Caudate nucleus (tissue), 63 donors: ENCODE measurements at places on chromosomes 16 and 17.

DNA sequence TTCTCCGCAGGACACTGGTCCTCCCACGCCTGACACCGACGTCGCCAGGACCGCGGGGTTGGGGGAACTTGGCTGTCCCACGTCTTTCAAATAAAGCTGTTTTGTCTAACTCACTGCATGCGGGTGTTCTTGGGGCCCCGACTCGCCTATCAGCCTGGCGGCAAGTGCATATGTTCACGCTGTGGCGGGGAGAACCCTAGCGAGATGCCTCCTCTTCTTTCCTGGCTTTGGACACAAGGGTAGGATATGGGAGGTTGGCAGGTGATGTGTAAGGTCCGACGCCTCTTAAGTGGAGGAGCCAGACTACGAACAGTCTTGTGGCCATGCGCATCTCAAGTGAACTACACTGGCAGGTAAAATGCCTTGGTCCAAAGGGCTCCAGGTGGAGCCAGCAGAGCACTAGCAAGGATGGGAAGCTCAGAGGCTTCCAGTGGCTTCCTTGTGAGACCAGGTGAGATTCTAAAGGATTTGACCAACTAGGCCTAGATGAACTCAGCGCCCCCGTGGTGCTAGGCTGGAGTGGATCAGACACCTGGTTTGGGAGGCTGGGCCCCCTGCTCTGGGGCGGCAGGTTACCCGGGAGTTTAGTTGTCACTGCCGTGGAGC is 873 bp upstream of the RPS2 start:
- DNase-seq: no peak

GRCh38 chr16:8355675-8356074 is 234.6 kb downstream of the TMEM114 start:
- DNase-seq: no peak

- DNase-seq: no peak
Observed at GRCh38 chr17:60528828-60529227, 2.8 kb upstream of the APPBP2 start.

DNA sequence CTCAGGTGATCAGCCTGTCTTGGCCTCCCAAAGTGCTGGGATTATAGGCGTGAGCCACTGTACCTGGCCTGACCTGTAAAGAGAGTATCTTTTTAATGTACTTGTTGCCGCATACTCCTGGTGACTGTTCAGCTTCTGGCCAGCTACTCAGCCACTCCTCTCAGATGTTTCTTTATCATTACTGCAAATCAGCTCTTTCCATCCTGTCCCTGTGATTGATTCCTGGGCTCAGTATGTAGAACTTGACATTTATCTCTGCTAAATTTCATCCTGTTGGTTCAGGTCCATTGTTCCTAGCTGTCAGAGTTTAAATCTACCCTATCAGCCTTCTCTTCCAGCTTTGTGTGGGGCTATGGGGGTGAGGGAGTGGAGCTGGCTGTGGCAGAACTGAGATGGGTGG is 211.5 kb upstream of the ASIC2 start:
- no peak for DNase-seq

- DNase-seq: no peak
Observed at GRCh38 chr17:41116297-41116696, 1.9 kb downstream of the KRTAP4-11 start.

- no peak for DNase-seq
Observed at GRCh38 chr16:88084881-88085280, 133.6 kb downstream of the BANP start.
